Left lobe of liver (tissue), 2 donors: ENCODE measurements at places on chromosomes 3 and 15. TPM values are rescaled to one million over a fixed set of nuclear protein-coding genes. Genes with fewer than 3 reads are reported as not detected.

- DNase-seq: no peak
Observed at GRCh38 chr3:58596834-58597518, 19.8 kb upstream of the FAM107A start.

GRCh38 chr15:41848631-41849030, 10.0 kb downstream of the PLA2G4B start:
- DNase-seq: no peak

- DNase-seq: no peak
Observed at GRCh38 chr3:155634121-155634719, 110.7 kb downstream of the PLCH1 start.

DNA sequence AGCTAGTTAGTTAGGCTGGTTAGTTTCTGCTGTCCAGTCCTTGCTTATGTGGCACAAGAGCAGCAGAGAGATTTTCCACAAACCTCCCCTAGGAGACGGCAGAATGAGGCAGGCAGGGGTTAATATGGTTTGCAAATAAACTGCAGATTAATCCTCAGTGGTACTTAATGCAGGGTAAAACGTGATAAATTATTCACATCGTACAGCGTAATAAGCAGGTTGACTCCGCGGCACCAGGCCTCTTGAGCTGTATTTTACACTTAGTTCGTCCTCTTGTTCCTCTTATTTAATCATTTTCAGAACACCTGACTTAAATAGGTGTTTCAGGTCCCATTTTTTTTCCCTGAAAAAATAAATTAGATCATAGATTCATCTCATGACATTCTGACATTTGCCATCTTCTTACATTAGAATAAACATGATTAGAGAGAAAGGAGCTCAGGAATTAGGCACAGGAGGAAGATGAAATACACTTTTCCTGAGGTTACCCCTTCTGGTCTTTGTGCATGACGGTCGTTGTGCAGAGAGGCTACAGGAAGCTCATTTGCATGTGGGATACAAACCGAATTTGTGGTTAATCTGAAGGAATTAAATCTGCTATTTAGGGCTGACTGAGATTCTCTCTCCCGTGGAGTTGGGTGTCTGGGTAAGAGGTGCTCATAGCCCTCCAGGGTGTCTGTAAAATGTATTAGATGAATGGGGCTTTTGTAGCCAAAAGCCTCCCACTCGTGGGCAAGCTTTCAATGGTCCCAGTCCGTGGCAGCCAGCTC, 27.1 kb upstream of the VPS8 start:
- no peak for DNase-seq

GRCh38 chr3:33115024-33115768, 1.4 kb downstream of the CRTAP start:
- no peak for DNase-seq

- DNase-seq: no peak
Observed at GRCh38 chr3:108822123-108822897, at the start of gene TRAT1. Gene TRAT1, plus strand, starts transcription at chr3:108822786. Its CDS starts 142 bp downstream, at chr3:108822928.

Gene SKOR1
- total RNA-seq: 0.13 TPM

DNA sequence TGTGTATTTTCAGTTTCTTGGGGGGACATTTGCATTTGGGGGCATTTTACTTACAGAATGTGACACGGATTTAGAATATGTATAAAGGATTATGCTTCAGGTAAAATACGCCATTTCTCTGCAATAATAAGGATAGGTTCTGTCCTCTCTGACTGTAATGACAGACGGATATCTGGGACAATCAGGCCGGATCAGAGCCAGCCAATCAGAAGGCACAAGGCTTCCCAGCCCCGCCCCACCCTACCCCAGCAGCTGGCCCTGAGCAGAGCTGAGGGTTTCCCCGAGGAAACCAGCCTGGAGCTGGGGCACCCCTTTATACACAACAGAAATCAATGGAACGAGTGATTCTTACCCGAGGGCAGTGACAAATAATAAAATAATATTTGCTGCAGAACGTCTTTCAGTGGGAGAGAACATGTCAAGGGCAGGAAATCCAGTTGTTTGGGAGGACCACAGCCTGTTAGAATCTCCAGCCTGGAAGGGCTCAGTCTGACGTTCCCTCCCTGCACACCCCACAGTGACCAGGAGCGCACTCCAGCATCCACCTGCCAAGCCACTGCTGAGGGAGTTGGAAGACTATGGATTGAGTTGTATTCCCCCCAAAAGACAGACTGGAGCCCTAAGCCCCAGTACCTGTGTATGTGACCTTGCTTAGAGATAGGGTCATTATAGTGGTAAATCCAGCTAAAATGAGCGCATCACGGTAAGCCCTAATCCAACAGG, 30.3 kb upstream of the SEC13 start:
- no peak for DNase-seq

DNA sequence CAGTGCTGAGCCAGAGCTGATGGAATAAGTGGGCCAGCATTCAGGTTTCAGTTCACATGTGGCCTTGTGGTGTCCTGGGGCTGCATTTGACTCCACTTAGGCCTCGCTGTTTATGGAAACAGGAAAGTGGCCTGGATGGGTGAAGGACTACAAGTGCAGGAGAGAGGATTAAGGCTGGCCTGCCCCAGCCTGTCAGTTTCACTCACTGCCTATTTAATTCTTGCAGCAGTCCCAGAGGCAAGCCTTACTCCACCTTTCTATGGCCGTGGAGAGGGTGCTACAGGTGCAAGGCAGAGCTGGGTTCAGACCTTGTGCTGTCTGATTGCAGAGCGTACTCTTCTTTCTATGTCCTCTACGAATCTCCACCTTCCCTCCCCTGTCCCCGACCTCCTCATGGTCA, 37.7 kb downstream of the ABHD17C start:
- DNase-seq: no peak

DNA sequence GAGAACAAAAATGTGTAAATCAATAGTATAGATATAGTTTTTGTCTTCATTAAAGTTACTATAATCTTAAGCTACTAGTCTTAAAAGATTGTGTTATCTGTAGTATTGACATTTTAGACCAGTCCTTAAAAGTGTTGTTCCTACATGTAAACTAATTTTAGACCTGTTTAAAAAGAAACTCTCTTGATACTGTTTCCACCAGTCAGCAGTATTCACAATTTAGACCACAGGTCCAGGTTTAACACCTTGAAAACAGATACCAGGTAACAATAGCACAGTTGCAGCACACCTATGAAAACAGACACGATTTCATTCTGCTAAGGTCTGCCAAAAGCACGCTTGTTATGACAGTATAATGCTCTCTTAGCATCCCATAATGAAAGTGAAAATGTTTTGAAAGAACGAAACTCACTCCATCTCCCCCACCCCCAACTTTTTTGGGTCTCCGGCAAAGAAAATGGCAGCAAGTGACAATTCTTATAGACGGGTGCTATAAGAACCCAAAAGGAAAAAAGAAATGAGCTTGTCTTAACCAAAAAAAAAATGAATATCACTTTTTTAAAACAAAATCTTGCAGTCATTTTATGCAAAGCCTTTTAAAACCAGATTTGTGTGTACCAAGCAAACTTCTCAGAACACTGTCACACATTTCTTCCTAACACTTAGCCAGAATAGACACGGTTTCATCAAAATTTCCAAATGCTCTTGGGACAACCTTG, 1.6 kb downstream of the EIF4E3 start:
- no peak for DNase-seq

Gene GALNT15
- 2.7 TPM for total RNA-seq
